Fibroblast of mammary gland (primary cell): ENCODE measurements at places on chromosomes 7 and 10.

DNA sequence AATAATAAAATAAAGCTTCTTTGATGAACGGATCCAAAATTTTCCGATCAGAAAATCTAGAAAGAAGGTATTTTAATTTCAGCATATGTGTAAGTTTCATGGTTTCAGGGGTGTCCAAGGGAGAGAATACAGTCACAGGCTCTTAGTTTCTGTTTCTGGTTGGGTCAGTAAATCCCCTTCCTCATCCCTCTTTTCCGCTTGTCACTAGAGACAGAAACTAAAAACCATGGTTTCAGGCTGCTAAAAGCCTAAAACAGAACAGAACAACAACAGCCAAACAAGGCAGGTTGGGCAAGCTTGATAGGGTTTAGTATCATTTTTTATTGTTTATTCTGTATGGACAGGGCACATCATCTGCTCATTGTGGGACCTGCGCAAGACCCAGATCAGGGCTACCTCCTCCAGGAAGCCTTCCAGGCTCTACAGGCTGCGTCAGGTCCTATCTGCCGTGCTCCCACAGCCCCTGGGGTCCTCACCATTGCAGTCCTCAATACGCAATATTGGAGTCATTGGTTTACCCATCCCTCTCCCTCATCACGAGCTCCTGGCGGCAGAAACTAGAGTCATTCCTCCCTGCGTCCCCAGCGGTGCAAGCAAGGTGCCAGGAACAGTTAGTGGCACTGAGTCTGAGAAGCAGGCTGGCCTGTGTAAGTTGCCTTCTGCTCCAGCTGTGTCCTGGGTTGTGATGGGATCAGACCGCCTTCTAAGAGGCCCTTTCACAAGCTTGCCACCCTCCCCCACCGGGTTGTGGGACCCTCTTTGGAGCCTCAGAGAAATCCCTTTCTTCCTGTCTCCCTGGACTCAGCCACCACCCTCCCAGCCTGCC lies 70.2 kb upstream of the CUX1 start:
- DNase-seq: no peak

DNA sequence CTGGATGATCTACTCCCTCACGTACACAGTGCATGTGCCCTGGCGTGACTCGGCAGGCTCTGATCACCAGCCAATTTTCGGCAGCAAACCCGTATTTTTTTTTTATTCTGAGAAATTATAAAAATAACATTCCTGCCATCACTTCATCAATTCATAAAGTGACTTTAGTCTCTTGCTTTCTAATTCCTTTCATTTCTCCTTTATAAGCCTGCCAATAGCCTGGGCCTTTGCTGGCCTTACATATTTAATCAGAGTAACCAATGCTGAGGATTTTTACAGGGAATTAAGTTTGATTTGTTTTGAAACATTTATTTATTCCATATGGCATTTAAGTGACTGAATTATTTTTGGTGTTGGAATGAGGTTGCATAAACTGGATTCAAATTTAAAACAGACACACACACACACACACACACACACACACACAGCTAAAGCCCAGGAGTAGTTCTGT lies 140.8 kb downstream of the ETV1 start:
- peak; percentile 71 for DNase-seq

GRCh38 chr7:37234928-37235327 lies 213.7 kb downstream of the ELMO1 start:
- DNase-seq: no peak

- DNase-seq: no peak
These were observed 79.2 kb upstream of the KCTD7 start for GRCh38 chr7:66549466-66549865.

DNA sequence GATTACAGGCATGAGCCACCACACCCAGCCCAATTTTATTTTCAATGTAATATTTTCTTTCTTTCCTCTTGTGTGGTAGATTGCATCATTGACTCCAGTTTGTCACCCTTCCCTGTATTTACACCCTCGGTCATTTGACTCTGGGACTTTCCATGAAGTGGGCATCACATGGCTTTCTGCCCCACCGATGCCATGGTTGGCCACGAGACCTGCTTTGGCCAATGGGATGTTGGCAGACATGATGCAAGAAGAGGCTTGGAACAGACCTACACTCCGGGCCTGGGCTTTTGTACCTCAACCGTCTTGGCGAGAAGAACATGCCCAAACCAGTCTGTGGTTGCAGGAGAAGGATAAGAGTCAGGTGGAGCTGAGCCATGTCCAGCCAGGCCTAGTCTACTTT lies 38.8 kb upstream of the CACUL1 start:
- DNase-seq: no peak
